ENCODE measurements at places on chromosomes 1 and 21.

DNA sequence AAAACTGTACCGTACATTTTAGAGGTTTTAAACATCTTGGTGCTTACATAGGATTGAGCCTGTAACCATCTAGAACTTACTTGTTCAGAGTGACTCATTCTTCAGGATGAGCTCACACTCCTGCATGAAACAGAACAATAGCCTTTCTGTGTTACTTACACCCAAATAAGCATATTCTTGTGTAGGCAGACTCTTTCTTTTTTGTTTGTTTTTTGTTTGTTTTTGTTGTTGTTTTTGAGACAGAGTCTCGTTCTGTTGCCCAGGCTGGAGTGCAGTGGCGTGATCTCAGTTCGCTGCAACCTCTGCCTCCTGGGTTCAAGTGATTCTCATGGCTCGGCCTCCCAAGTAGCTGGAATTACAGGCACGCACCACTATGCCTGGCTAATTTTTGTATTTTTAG lies 3.8 kb upstream of the CA6 start:
- DNase-seq = no peak

- peak; percentile 50 for DNase-seq
Observed at GRCh38 chr1:21874778-21875547, 62.1 kb downstream of the HSPG2 start.

- no peak for DNase-seq
Observed at GRCh38 chr1:199780948-199781670, 246.4 kb upstream of the NR5A2 start.

DNA sequence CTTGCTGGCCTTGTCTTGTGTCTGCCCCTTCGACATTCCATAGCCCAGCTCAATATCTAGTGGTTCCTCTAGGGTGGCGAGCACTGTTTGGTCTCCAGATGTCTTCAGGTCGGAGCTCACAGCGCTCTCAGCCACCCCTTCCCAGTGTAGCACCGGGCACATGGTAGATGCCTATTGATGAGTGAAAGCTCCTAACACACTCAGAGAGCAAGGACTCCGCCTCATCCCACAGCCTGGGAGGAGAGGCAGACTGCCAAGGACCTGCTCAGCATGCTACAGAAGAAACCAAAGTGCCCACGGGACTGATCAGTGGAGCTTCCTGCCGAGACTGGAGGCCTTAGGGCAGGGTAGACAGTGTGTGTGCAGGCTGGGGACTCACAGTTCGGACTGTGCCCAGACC lies 10.9 kb downstream of the PCSK9 start:
- no peak for DNase-seq

GRCh38 chr21:44464351-44464750 lies 9.0 kb downstream of the LRRC3 start:
- no peak for DNase-seq

GRCh38 chr1:229148743-229149142 lies 122.2 kb upstream of the RAB4A start:
- DNase-seq = no peak

GRCh38 chr1:229199261-229200243 lies 71.4 kb upstream of the RAB4A start:
- DNase-seq = peak; percentile 71

GRCh38 chr1:111507411-111508201 lies 4.2 kb upstream of the ADORA3 start:
- DNase-seq = peak; percentile 91
